Activated naive CD4-positive, alpha-beta T cell treated with anti-CD3 and anti-CD28 coated beads, Interleukin-2, amount 10 ng/mL, durations not matched to agents 5 hours and 36 hours (primary cell): ENCODE measurements at places on chromosomes 13 and 19. TPM values are rescaled to one million over a fixed set of nuclear protein-coding genes. Genes with fewer than 3 reads are reported as not detected.

Gene PLVAP
- total RNA-seq: 0.43 TPM

Gene ZIK1
- total RNA-seq: 8.0 TPM

Gene ZNF813
- total RNA-seq: 7.1 TPM

Gene NCAN
- not detected for total RNA-seq

Gene SLC25A41
- total RNA-seq: not detected

Gene TNNI3
- total RNA-seq: not detected

Gene SH2D3A
- total RNA-seq: 43.8 TPM

Gene NAPSA
- total RNA-seq: 3.0 TPM

Gene ELOF1
- total RNA-seq: 45.9 TPM

Gene UBA52
- total RNA-seq: 1,957 TPM

Gene KLF5
- 6.4 TPM for total RNA-seq

Gene LRRC25
- 0.28 TPM for total RNA-seq

Gene SULT2B1
- not detected for total RNA-seq

Gene NALCN
- total RNA-seq: not detected

Gene ZSCAN4
- total RNA-seq: not detected

Gene TPTE2
- not detected for total RNA-seq

Gene ZNF132
- total RNA-seq: 4.9 TPM
